Stimulated activated CD8-positive, alpha-beta memory T cell treated with anti-CD3 and anti-CD28 coated beads, Interleukin-12 subunit alpha, Interleukin-12 subunit beta, amount 100 ng/mL, for 4 hours (primary cell): ENCODE measurements at places on chromosomes 2 and 18.
A peak's percentile ranks its signal among the peaks of the same experiment; 100 is the strongest.

- DNase-seq: no peak
Observed at GRCh38 chr2:24082787-24083566, 1.7 kb downstream of the TP53I3 start.

DNA sequence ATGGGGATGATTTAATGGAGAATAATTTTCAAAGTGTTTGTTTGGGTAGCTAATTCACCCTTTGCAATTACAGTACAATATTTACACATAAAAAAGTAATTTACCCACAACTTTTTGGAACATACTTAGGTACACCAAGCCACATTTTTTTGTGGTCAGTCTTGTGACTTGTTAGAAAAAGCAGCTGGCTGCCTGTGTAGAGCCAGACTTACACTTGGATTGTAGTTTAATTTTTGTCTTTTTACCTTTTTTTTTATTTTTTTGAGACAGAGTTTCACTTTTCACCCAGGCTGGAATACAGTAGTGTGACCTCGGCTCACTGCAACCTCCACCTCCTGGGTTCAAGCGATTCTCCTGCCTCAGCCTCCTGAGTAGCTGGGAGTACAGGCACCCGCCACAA lies 45.4 kb downstream of the RALBP1 start:
- no peak for DNase-seq

GRCh38 chr2:164705412-164706167 lies 84.3 kb upstream of the GRB14 start:
- no peak for DNase-seq

DNA sequence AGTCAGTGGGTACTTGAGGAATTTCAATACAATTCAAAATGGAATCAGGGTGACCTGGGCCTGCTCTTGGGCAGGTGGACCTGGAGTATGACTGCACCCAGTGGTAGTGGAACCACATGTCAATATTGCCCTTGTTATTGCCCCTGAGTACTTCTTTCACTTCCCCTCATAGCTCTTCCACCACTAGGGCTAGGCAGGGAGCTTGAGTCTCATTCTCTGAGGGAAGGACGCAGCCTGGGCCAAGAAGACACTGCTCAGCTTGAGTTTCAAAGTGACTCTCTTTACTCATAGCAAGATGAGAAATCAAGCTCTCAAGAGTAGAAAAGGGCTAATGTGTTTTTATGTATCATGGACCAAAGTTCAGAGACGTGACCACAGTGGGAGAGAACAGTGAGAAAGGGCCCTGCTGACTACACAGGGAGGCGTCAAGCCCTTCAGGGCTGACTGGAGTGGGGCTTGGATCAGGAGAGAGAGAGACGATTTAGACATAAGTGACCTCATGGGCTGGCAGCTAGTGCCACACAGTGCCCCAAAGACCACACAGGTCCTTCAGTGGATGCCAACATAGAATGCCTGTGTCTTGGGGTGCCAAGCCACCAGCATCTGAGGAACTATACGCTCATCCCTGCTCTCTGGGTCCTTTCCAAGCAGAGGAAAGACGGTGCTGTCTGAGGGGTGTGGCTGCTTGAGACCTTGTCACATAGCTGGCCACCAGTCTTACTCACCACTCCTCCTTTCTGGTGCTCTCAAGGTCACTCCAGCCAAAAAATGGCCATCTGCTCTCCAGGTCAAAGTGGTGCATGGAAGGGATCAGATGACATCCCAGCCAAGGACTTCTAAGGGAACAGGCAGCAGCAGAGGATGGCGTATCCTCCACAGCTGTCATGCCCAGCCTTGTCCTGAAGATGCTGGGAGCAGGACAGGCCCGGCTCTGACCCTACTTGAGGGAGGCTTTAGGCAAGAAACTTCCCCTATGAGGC lies 13.0 kb downstream of the PTMA start:
- no peak for DNase-seq

GRCh38 chr2:240705204-240705791 lies 13.6 kb downstream of the AQP12A start:
- DNase-seq: no peak

- no peak for DNase-seq
Observed at GRCh38 chr2:60486067-60486466, 67.4 kb downstream of the BCL11A start.

DNA sequence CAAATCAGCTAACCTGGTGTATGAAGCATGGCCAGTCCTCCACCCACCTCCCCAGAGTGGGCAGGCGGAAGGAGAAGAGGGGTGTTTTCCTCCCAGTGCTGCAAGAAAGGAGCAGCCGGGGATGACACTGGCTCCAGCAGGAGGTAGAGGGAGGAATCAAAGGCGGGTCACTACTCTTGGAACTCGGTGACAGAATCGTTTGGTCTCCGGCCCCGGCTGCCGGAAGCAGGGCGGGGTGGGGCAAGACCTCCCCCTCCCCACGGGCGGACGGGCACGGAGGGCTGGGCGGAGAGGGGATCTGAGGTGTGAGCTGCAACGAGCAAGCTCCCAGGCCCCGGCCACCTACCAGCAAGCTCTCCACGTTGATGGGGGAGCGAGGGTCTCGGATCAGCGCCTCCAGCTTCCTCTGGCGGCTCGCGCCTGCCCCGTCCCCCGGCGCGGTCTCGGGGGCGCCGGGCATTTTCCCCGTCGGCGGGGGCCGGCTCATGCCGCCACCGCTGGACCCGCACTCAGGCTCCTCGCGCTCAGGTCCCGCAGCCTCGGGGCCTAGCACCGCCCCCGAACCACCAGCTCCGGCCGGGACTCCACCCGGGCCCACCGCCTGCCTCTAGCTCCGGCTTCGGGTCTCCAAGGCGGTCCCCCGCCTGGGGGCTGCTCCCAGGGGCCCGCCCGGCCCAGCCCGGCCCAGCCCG lies 640 bp downstream of the ROCK2 start:
- peak; percentile 6 for DNase-seq

GRCh38 chr2:113180131-113180946 lies 6.6 kb downstream of the PSD4 start:
- DNase-seq: no peak

GRCh38 chr18:63844254-63844653 lies 43.3 kb upstream of the SERPINB2 start:
- DNase-seq: no peak

DNA sequence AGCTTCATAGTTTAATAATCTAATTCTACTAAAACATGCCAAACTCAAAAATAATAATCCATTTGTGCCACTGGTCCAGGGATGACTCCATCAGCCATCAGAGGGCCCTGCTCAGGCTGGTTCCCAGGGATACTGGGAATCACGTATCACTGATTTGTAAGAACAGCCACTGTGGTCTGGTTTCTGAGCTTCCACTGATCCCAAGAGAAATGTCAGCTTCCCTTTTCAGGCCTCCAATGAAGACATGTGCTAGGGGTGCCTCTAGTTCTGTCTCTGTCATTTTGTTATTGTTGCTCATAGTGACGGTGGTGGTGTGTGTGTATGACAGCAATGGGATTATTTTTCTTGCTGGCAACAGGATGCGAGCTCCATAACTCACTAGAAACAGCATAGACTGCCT lies 83.2 kb downstream of the CELF4 start:
- no peak for DNase-seq

- no peak for DNase-seq
Observed at GRCh38 chr2:120305296-120305695, 40.6 kb upstream of the INHBB start.

GRCh38 chr2:222671259-222672067 lies at the start of gene MOGAT1:
MOGAT1 (plus strand) TSS chr2:222671658; CDS start chr2:222671786, 128 bp downstream.
- DNase-seq: no peak

DNA sequence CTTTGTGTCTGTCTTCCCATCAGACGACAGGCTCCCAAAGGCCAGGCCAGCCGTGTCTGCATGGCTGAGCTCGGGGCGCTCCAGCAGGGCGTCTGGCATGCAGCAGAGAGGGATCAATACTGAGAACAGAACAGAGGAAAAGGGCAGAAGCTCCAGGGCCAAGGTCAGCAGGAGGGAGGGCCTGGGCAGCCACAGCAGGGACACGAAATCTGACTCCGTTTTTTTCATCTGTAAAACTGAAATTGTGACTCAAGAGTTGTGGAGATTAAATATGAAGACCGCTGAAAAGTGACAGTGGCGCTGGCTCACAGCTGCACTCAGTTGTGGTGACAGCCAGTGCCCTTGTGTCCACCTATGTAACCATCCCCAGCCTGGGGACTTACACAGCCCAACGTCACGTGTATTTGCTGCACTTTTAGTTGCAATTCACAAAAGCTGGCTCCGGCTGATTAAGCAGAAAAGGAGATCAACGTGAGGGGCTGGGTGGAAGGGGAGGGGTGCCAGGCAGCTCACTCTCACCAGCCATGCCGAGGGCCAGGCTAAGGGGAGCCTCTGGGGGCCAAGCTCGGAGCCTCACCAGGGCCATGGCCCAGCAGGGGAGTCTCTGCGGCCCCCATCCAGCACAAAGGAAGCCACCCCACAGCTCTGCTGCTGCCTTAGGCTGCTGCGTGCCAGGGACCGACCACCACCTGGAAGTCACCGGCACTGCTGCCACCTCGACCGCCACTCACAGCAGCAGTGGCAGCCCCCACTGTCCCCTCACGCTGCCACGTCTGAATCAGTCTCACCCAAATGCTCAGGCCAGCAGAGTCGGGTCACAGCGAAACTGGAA lies 74.7 kb downstream of the EIPR1 start:
- DNase-seq: no peak

- no peak for DNase-seq
Observed at GRCh38 chr2:230762317-230762896, 49.8 kb downstream of the CAB39 start.

DNA sequence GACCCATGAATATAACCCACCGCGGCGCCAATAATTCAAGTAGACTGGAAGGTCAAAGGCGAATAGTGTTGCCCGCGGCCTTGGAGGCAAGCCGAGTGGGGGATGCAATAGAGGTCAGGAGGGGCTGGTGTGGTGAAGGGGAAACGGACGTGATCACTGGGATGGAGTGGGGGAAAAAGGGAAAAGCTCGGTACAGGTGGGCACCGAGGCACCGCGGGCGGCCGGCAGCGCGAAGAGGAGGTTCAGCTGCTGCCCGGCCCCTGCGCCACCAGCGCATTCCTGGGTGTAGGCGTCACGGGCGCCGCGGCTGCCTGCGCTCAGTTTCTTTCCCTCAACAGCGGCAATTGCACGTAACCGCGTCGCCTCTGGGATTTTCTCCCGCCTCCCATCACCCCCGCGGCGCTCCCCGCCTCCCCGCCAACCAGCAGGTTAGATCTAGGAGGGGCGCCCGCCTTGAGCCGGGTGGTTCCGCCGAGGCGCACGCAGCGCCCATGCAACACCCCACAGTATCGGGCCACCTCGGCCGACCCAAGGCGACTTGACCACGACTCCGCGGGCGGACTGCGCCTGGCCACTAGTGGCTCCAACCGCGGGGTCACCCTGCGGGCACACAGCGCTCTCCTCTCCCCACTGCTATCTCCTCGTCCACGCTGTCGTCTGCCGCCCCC lies 1.5 kb downstream of the RND3 start:
- DNase-seq: no peak

DNA sequence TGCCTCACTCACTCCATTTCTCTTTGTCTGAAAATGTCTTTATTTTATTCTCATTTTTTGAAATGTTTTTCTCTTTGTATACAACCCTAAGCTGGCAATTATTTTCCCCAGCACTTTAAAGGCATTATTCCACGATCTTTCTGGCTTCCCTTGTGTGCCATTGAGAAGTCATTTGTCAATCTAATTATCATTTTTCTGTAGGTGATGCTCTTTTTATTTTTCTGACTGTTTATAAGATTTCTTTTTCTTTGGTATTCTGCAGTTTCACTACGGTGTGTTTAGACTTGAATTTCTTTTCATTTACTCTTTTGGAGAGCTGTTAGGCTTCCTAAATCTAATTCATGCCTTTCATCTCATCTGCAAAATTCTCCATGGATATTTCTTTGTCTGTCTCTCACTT lies 8.1 kb downstream of the SCYGR4 start:
- no peak for DNase-seq

DNA sequence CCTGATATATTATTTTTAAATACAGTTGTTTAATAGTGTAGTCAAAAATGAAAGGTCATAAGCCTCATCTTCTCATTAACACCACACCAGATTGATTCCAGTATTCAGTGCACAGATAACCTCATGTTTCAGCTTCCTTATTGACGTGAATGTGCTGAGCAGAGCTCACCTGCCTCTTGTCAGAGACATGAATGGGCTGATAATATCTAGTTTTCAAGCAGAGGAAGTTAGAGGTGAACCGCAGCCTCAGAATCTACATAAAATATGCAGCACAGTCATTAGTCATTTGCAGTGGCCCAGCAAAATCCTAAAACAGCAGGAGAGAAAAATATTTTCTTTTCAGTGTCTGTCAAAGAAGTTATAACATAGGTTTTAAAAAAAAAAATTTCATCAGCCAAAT lies 216.2 kb downstream of the GBX2 start:
- DNase-seq: no peak

DNA sequence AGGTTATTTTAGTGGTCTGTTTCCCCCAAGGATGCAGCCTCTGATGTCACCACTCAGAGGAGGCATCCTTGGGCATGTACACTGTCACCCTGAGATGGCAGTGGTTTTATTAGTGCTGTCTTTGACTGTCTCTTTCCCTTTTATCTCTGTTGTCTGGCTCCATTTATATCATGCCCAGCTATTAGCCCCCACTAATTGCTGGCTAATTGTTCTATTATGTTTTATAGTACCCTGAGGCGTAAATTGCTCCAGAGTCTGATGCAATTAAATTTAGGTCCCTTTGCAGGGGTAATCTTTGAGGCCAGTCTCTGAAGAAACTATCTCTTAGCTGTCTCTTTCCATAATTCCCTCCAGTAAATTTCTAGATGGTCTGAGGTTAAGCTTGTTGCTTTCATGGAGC lies 301.0 kb upstream of the KLHL29 start:
- DNase-seq: no peak

GRCh38 chr2:44169155-44169898 lies 652 bp downstream of the PPM1B start:
- DNase-seq: no peak

DNA sequence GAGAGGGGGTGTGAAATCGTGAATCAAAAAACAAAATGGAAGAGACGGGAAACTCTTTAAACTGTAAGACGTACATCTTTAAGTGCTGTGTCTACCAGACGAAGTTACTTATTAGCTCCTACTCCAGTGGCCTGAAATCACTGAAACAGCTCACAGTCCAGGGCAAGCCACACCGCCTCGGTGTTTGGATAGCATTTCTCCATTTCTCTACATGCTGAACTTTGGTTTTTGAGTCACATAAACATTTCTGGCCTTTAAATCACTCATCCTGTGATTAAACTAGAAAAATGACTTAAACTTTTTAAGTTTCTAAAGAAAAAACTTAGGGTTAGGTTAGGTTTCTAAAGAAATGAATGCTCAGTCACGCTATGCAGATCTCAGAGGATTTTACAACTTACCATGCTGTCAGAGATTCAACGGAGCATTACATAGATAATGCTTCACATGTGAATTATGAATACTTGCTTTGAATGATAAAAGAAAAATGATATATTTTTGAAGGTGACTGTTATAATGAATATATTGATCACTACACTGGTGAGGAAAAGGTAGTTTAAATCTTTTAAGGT lies 138.4 kb downstream of the MBP start:
- DNase-seq: no peak

DNA sequence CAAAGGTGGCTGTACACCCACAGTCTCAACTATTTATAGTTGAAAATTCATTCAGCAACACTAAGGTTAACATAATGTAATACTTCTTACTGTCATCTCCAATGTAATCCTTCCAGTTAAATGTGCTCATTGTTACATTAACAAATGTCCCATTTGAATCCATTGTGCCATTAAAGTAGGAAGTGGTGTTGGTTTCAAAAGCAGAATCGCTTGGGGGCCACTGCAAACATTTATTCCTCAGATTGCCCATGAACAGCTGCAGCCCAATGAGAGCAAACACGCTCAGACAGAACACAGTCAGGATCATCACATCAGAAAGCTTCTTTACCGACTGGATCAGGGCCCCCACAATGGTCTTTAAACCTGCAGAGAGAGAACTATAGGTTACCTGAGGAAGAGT lies 41.4 kb downstream of the SCN3A start:
- DNase-seq: no peak

- peak; percentile 19 for DNase-seq
Observed at GRCh38 chr18:11851806-11852337, 659 bp downstream of the CHMP1B start.
